CD4-positive, alpha-beta T cell treated with Interleukin-2 at 100 ng/mL for 4 hours (primary cell): ENCODE measurements at places on chromosomes 12 and 14.

DNA sequence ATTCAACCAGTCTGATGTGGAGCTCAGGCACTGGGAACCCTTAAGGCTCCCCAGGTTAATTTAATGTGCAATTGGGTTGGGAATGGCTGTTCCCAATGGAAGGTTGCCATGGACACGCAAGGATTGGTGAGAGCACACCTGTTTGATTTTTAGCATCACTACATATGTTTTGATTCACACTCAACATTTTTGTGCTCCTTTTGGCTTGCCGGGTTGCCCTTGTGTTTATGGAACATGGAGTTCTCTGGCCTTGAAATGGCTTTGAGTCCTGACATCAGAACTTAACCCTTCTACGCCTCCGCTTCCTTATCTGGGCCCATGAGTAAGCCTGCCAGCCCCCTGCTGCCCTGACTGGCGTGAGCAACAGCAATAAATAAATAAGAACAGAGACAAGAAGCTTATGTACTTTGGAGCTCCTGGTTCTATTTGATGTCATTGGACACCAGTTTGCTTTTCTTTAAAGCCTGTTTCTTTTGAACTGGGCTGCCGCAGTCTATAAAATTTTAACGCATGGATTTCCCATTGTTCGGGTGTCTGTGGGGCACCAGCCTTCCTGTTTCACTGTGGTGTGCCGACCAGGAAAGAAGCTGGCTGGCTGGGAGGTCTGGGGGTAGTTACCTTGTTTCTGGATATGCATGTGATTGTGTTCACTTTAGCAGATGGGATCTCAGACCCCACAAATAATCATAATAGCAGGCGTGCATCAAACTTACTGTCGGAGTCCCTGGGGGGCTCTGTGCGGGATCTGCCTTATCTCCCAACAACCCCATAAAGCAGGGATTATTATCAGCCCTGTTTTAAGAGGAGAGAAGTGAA is 27.8 kb downstream of the TBX3 start:
- DNase-seq = no peak

GRCh38 chr12:66598608-66599007 is 80.3 kb downstream of the GRIP1 start:
- DNase-seq = no peak

- no peak for DNase-seq
These were observed 2.1 kb upstream of the NCOR2 start for GRCh38 chr12:124569375-124570148.

- no peak for DNase-seq
These were observed 255.9 kb downstream of the MSRB3 start for GRCh38 chr12:65534238-65534841.
